ENCODE measurements at places on chromosomes 5 and 9.
A peak's percentile ranks its signal among the peaks of the same experiment; 100 is the strongest.

DNA sequence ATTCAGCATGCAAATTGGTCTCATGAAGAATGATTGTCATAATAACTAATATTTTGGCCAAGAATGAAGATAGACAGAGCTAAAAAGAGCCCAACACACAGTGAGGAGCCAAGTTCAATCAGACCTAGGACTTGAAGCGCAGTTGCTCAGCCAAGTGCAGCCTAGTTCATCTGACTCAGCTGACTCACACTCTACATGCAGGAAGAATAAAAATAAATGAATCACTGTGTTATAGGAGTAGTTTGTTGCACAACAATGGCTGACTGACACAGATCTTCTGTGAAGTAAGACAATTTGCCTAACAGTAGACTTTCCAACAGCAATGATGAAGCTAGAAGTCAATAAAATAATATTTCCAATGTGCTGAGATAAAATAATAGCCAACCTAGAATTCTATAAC is 261.5 kb downstream of the CEMIP2 start:
- DNase-seq: no peak

DNA sequence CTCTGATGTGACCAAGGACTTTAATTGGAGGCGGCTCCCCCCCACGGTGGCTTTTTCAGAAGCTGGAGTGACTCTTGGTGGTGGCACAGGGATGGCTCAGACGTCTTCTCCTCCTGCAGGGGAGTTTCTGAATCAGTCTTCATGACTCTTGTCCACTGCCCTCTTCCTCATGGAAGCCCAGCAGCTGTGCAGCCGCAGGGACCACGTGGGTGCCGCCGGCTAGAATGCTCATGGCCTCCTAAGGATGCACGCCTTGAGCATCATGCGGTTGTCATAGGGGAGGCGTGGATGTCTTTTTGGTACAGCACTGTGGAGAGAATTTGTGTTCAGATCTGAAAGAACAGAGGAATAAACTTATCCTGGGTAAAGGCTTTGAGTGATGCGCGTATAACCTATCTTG is 1.3 kb downstream of the TEX53 start:
- no peak for DNase-seq

- no peak for DNase-seq
Measured at GRCh38 chr5:144703776-144704175, 533.1 kb downstream of the KCTD16 start.

DNA sequence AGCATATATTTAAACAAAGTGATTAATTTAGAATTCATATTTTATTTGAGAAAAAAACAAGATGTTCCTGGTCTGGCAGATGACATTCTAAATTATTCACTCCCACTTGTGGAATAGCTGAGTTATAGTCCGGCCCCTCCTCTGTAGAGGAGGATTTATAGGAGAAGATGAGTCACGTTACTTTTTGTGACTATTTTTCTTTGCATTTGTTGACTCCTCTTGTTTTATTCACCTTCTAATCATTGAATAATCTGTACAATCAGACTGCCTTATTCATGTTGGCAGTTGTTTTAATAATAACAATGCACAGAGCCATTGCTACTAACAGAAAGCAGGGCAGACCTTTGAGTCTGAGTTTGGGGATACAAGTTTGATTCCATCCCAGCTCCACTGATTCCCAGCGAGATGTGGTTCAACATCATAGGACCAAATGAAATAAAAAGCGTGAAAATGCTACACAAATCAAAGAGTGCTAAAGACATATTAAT is 23.2 kb downstream of the DOCK8 start:
- no peak for DNase-seq

DNA sequence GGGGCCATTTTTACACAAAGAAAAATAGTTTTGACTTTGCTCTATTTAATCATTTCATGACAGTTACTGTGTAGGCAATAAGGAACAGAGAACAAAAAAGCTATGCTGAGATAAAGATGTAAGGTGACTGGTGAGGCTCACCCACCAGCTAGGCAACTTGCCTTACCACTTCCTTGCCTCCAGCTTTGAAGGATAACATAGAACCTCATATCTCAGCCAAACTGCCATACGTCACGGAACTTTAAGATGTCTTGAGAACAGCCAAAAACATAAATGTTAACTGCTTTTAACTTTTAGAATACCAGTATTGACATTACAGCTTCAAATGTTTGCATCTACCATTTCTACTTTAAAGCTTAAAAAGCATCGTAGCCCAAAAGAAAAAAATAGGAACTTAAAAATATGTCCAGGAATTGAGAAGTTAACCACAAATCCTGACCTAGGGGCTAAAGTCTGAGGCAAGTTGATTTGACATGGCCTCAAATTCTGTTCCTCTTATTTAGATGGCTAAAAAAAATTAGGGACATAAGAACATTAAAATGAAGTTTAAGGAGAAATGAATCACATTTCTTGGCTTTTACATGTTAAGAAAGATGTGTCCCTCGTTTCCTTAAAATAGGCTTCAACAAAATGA is 7.7 kb upstream of the GCNT4 start:
- no peak for DNase-seq

- DNase-seq: no peak
Measured at GRCh38 chr9:94672811-94673487, 33.6 kb upstream of the FBP1 start.

GRCh38 chr5:71533142-71533541 is 54.0 kb upstream of the MCCC2 start:
- DNase-seq: no peak

DNA sequence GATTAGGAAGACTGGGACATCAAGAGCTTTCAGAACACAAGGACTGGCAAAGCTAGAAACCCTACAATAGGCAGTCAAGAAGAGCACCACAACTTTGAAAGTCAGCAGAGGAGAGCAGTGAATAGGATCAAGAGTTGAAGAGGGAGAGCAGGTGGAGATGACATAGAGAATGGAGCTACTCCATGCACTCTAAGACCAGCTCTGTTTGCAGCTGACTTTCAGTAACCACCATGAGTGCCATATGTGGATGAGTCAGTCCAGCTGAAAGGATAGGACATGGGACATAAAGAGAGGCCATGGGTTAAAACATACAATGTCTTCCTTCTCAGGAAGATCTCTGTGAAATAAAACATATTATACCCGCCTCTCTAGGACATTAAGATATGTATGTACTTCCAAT is 289.1 kb upstream of the KLF4 start:
- no peak for DNase-seq

DNA sequence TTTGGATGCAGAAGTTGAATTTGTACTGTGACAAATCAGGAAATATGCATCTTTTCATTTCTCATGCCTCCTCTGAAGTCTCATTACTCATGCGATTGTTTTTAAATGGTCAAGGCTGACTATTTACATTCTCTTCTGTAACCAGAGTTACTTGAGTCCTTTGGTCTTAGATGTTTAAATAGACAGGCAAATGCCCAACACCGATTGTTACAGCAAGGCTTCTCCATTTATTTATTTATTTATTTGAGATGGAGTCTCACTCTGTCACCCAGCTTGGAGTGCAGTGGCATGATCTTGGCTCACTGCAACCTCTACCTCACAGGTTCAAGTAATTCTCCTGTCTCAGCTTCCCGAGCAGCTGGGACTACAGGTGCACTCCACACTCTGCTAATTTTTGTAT is 72.7 kb upstream of the SLC28A3 start:
- DNase-seq: no peak

DNA sequence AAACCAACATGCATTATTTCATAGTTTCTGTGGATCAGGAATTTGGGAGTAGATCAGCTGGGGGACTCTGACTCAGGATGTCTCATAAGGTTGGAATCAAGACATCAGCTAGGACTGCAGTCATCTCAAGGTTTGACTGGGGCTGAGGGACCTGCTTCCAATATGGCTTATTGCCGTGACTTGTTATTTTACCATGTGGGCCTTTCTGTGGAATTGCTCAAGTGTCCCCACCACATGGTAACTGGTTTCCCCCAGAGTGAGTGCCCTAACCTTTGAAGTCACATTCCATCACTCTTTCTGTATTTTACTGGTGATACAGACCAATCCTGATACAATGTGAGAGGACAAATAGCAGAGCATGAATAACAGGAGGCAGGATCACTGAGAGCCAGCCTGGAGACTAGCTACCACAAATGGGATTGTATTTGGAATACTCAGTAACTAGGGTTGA is 70.2 kb upstream of the ELL2 start:
- no peak for DNase-seq

- DNase-seq: no peak
Measured at GRCh38 chr5:156974328-156974727, 11.3 kb upstream of the TIMD4 start.

- peak; percentile 81 for DNase-seq
Measured at GRCh38 chr5:166401391-166401790, 1890.1 kb upstream of the WWC1 start.

- DNase-seq: no peak
Measured at GRCh38 chr9:114864471-114864870, 58.6 kb upstream of the TNFSF15 start.

DNA sequence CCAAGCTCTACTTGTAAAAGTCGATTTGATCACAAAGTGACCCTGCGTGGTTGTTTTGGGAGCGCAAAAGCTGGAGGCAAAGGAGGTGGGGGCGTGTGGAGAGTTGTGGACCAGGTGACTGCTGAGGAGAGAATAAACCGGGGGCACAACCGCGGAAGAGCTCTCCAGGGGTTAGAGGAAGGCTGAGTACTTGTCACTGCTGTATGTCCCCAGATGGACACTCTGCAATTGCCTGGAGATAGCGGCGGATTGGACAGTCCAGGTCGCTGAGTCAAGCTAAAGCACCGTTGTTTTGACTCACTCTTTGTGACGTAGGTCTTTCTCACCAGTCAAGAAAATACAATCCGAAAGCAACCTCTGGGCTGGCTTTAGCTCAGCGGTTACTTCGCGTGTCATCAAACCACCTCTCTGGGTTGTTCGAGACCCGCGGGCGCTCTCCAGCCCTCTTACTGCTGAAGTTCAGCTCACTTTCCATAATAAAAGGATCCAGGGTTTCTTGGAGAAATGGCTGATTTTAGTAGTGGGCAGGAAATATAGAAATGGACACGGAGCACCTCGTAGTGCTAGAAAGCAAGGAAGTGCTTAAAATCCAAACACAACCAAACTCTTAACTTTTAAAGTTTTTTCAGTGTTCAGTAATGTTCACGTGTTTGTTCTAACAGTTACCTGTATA is 25.7 kb downstream of the ZMAT2 start:
- peak; percentile 88 for DNase-seq

DNA sequence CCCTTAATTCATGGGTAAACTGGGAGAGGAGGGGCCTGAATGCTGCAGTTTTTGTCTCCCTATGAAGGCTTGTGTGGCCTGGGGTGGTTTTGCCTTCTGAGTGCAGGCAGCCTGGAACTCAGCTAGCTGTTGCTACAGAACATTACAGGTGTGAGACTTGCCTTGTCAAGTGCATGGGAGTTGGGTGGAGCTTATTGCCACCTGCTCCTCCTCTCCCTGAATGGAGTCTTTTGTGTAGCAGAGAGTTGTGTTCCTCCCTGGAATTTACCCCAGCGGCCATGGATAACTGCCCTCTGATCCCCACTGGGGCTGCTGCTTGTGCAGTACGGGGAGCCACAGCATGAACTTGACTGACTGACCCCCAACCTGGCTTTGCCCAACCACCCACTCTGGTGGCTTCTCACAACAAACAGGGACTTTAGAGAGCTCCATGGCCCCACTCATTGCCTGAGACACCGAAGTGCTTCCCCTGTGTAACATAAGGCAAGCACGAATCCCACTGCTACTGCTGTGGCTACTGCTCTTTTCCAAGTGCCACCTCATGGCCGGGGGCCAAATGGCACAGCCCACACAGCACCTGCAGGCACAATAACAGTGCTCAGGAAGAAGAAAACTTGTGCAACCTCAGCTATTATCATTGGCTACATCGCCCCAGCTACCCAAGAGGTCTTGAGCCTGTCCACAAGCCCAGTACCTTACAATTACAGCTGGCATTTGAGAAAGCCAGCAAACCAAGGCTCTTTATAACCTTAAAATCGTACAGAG is 942.9 kb downstream of the CDH18 start:
- DNase-seq: no peak

- no peak for DNase-seq
Measured at GRCh38 chr9:113630386-113631136, 167.0 kb downstream of the RGS3 start.

DNA sequence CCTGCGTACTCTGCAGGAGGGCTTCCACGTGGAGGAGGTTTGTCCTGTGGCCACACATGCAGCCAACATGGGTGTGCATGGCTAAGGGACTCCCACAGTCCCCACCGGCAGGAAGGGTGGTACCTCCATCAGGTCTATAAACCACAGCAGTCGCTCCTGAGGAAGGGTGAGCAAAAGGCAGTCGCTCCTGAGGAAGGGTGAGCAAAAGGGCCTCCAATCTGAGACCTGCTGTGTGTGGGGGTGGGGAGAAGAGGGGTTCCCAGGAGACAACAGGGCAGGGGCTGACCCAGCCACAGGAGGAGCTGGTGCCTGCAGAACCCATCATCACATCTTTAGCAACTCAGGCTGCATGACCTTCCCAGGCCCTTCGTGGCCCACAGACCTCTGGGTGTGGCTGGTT is 30.3 kb upstream of the AKNA start:
- no peak for DNase-seq

DNA sequence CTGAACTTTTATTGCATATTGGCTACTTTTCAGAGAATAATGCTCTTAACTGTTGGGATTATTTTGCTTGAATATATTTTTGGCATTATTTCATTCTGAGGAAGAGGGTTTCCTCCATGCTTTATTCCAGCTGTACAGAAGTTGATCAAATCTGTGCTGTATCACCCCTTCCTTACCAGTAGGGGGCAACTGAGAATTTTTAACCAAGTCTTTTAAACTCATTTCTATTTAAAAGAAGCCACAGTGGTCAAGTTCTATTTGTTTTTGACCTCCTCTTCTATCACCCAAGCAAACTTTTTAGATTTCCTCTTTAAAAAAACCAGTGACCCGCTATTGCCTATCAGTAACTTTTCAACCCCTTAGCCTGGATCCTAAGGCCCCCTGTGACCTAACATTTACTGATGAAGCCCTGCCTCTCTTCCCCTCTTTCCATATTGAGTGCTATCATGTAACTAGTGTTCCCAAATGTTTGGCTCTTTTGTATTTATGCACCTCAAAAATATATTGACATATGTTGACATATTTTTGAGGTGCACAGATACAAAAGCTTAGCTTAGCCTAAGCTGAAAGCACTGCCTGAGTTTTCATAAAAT is 80.6 kb downstream of the FBXO4 start:
- DNase-seq: peak; percentile 33

- DNase-seq: no peak
Measured at GRCh38 chr5:80187421-80188090, 68.3 kb downstream of the SERINC5 start.

- DNase-seq: no peak
Measured at GRCh38 chr5:80503641-80504040, 15.7 kb downstream of the FAM151B start.

- DNase-seq: no peak
Measured at GRCh38 chr5:174310706-174311105, 265.2 kb downstream of the NSG2 start.

GRCh38 chr9:86734771-86735170 is 212.5 kb downstream of the GAS1 start:
- no peak for DNase-seq

GRCh38 chr9:89446261-89446960 is 51.5 kb downstream of the SEMA4D start:
- no peak for DNase-seq

- no peak for DNase-seq
Measured at GRCh38 chr5:8333977-8334376, 465.0 kb downstream of the MTRR start.

GRCh38 chr9:3751125-3751758 is 225.4 kb upstream of the RFX3 start:
- no peak for DNase-seq

- no peak for DNase-seq
Measured at GRCh38 chr9:127919253-127919815, 2.5 kb upstream of the ST6GALNAC4 start.

- peak; percentile 11 for DNase-seq
Measured at GRCh38 chr9:37293664-37294524, 128.6 kb upstream of the GRHPR start.

- DNase-seq: peak; percentile 69
Measured at GRCh38 chr5:92927291-92927778, 653.7 kb downstream of the NR2F1-AS1 start.

All from neural progenitor cell (in vitro differentiated cells).